Esophagus squamous epithelium (tissue), 5 donors: ENCODE measurements at places on chromosomes 6 and 20.

DNA sequence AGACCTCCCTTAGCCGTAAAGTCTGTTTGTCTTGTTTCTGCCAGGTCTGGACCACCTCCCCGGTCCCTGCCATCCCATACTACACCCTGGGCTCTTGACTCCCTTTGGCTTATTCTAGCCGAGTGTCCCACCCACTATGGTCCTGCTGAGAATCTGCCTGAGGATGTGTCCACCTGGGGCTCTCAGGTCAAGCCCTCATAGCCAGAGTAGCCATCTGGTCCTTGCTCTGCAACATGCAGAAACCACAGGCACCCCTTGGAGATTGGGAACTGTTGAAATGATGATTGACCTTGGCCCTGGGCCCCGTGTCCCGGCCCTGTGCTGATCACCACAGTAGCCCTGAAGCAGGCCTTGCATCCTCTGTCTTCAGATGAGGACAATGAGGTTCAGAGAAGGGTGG, 44.0 kb downstream of the VSTM2L start:
- no peak for DNase-seq

- no peak for DNase-seq
Measured at GRCh38 chr6:106658469-106658868, 29.1 kb downstream of the QRSL1 start.

- DNase-seq: no peak
Measured at GRCh38 chr20:373171-373890, 7.2 kb upstream of the TRIB3 start.

DNA sequence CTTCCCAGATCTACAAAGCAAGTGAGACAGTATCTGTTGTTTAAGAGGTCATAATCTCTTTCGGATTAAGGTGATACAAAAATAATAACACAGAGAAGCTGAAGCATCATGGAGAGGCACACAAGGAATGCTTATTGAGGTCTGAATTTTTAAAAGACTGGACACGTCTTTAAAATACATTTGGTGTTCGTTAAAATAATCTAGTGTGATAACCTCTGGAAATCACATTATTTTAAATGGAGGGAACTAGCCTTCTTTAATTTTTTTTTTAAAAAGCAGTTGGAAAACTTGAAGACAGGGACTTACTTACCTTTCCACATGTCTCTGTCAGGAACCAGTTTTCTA, 1.9 kb upstream of the LRRC1 start:
- DNase-seq: no peak

- no peak for DNase-seq
Measured at GRCh38 chr20:17511401-17511800, 19.8 kb downstream of the BFSP1 start.

GRCh38 chr6:72672906-72673305, 51.0 kb downstream of the KCNQ5 start:
- no peak for DNase-seq

DNA sequence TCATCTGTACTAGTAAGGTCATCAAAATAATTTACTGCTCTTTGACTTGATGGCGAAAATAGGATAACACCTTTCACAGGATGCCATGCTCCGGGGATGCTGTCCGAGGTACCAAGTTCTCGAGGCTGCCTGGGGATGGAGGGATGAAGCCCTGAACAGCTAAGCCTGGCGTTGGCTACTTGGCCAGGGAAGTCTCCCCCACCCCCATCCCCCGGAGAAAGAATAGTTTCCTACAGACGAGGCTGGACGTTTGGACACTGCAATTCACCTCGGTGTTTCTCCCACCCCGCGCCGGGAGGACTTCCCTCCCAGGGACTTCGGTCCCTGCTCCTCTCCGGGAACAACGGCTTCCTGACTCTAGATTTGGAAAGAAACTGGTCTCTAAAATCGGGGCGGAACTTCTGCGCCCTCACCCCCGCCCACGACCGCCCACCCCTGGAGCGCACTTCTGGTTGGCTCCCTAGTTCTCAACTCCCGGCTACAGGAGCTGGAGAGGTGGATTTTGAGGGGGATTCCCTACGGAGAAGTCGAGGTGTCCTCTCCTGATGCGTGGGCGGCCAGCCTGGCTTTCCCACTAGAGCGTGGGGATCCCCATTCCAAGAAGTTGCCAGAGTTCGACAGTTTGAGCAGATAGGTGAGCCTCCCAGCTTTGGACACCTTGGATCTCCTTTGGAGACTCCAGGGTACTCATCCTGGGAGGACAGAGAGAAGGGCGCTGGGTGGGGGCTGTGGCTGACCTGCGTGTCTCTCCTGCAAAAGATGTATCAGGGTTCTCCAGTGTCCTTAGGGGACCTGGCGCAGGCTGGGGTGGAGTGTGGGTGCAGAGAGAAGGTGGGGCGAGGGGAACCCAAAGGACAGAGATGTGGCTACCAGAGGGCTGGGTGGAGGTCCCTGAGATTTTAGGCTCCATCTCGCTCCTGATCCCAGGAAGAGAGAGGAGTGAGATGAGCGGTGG, 1.1 kb downstream of the PCSK2 start:
- DNase-seq: no peak

GRCh38 chr6:71082033-71082650, 125.3 kb upstream of the B3GAT2 start:
- DNase-seq: no peak

DNA sequence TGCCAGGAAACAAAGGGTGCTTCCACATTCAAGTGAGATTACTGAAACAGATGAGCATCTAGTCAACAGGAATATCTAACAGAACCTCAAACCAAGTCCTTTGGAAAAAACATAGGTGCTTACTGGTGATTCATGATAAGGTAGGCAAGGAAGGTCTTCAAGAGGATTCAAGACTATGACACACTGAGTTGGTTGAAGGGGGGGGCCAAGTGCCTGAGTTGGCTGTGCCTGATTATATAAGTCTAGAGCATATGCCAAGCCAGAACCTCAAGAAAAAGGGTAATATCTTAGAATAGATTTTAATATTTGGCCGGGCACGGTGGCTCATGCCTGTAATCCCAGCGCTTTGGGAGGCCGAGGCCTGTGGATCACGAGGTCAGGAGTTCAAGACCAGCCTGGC, 63.7 kb downstream of the LYRM4 start:
- no peak for DNase-seq

GRCh38 chr6:26329763-26330511, 35.1 kb upstream of the BTN3A2 start:
- no peak for DNase-seq

DNA sequence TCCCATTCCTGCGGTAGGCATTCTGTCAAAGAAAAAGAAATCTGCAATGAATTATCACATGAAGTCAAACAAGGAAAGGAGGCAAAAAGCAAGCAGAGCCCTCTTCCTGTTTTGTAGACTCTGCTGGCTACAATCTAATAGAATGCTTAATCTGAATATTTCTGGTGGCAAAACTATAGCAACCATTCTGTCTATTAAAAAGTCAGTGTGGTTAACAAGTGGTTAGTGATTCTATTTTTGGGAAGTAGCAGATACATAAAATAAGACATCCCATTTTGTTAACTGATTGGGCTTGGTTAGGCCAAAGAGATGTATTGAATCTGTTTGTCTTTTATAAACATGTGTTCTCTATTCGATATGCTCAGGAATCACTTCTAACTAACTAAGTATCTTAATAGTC, 442.3 kb downstream of the CDC5L start:
- DNase-seq: no peak

DNA sequence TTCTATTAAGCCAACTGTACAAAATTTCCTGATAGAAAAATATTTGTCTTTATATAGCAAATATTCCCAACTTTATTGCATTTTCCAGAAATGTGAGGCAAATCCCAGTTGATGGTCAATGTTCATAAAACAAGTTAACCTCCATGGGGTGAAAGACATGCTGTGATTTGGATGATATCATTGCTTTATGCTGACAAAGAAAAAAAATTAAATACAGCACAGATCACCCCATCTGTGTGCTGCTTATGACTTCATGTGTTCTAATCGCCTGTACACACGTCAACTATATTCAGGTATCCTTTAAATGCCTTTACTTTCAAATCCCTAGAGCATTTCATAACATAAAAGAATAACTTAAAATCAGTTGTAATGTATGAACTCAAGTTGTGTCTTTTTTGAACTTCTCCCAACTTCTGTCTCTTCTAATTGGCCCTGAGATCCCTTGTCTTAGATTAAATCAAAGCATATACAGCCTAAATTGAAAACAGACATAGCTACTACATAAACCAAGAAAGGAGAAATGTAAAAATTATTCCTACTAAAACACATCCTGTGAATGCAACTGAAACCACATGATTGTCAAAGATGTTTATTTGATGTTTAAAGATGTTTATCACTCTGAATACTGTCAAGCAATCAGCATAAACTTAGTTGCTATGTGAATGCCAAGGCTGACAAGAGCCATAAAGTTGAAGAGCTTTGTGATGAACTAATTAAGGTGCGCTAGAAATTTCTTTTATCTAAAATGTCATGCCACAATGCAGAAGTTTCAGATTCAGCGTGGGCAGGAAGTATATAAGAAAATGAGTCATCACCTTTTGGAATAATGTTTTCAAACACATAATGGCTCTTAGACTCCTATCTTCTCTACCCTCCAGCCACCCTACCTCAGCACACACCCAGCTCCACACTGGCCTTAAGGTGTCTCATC, 68.7 kb downstream of the FILIP1 start:
- DNase-seq: no peak

- DNase-seq: no peak
Measured at GRCh38 chr20:62631336-62632308, 10.7 kb upstream of the SLCO4A1 start.

DNA sequence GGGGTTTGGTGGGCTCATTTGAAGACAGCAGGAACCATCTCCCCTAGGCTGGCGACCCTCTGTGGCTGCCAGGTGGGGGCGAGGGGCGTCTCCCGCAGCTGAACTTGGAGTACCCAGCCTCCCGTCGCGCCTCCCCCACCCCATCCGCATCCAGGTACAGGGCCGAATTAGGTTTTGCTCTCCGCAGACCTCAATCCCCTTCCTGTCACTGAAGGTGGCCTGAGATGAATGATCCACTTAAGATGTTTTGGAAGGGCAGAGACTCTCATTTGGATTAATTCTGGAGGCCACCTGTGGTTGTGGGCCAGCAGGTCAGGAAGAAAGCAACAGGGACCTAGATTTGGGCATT, 493 bp downstream of the CD83 start:
- no peak for DNase-seq

DNA sequence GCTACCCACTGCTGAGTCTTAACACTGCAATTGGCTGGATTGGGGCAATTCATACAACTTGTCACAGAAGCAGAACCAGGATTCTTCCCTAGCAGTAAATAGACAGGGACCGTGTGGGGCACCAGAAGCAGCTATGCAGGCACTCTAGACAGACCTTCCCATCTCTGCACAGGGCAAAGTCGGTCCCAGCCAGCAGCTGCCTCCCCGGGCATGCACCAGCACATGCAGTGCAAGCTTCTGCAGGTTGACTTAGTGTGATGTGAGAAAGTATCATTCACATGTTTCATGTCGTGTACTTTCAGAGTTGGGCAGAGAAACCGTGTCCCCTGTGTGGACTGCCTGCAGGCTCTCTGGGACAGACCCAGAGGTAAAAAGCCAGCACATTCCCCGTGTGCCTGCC, 98.0 kb upstream of the FOXA2 start:
- DNase-seq: no peak

- no peak for DNase-seq
Measured at GRCh38 chr20:38757145-38757775, 9.0 kb downstream of the ACTR5 start.

GRCh38 chr6:14380901-14381828, 263.6 kb downstream of the CD83 start:
- no peak for DNase-seq

DNA sequence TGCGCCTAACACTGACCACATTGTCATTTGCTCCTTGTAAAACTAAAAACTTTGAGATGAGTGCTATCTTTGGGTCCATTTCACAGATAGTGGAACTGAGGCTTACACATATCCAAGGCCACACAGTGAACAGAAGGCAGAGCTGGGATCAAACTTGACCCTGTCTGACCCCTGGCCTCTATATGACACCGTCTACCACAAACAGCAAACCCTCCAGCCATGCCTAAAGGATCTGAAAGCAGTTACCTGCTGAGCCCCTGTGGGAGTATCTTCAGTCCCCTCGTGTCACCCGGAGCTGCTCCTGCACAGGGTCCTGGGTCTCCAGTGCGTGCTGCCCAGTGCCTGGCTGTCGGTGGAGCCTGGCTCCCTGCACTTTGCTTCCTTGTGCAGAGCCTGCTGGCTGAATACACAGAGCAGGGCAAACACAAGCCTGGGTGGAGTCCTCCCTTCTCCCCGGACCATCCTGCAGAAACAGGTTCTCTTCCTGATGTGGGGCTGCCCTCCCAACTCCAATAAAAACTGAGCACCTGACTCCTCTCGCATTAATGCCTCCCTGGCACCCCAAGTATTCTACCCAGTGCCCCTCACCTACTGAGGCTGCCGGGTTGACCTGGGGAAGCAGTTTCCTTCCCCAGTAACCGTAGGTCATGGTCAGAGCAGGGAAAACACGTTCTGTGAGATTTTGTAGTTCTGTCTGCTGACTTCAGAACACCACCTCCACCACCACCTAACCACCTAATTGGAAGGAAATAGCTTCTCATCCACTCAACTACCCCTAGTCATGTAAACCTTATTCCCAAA, at the start of gene BCAS1:
BCAS1 (minus strand) TSS at position 408 of the 801 bp plus-strand sequence. CDS start 11,876 bp downstream, outside the sequence.
- no peak for DNase-seq

DNA sequence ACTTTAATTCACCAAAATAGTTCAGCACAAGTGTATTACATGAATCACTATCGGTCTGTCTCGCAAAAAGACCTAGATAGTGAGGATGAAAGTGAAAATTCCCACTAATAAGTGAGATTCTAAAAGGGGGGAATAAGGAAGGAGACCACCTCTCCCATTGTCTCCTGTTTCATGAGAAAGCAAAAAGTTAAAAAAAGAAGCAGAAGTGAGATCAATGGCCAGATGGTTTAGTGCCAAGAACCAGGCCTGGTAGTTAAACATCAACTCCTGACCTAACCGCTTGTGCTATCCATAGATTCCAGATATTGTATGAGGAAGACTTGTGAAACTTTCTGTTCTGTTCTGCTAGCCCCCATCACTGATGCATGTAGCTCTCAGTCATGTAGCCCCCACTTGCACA, 293.0 kb downstream of the RNGTT start:
- DNase-seq: no peak

DNA sequence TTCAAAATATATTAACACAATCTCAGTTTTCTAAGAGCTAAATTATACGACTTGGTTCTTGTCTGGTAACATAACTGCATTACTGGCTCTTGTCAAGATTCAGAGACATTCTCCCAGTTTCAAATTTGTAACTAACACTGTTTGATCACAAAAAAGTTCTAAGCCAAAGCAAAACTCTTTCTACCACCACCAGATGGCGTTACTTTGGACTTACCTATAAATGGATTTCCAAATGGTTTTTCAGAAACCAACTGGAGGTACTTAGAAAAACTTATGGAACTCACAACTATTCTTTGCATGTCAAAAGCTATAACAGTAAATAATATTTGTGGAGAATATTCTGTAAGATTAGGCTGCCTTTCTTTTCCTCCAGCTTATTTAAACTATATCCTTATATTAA, 34.2 kb upstream of the GFRAL start:
- DNase-seq: no peak

- DNase-seq: no peak
Measured at GRCh38 chr20:21048841-21049273, 57.3 kb downstream of the LINC00237 start.
